AG09319 (cell line): ENCODE measurements at places on chromosomes 13 and 19.

DNA sequence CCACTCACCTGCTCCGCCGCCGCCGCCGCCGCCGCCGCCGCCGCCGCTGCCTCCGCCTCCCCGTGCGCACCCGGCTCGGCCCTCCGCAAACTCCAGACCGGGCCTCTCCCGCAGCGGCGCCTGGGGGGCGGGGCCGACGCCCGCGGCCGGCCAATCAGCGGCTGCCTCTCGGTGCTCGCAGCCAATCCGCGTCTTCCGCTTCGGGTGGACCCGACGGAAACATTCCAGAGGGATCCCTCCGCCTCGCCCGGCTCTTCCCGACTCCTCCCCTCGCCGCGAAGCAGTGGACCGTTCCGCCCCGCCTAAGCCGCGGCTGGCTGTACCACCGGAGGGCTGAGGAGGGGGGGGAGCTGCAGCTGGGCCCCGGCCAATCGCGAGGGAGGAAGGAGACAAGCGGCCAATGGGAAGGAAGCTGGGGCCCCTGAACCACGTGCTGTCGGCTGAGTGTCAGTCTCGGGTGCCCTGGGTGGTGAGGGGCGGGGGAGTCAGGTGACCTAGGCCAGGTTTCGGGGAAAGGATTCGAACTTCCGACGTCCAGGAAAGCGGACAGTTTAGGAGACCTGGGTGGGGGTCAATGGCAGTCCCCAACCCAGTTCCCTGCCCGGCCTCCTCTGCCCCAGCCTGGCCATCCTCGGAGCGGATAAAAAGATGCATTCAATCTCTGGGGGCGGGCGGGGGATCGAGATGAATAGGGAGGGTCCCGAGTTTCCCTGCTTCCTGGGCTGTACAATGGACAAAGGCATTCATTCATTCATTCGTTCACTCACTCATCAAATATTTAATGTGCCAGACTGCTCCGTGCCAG, at the start of gene GIPC1:
GIPC1 (minus strand) TSS at position 99 of the 805 bp plus-strand sequence. CDS start 13,151 bp downstream, outside the sequence.
- peak; percentile 98 for DNase-seq

GRCh38 chr19:1169921-1170885, 3.9 kb downstream of the SBNO2 start:
- no peak for DNase-seq

- peak; percentile 20 for DNase-seq
Measured at GRCh38 chr13:96020155-96020575, 33.0 kb downstream of the UGGT2 start.

DNA sequence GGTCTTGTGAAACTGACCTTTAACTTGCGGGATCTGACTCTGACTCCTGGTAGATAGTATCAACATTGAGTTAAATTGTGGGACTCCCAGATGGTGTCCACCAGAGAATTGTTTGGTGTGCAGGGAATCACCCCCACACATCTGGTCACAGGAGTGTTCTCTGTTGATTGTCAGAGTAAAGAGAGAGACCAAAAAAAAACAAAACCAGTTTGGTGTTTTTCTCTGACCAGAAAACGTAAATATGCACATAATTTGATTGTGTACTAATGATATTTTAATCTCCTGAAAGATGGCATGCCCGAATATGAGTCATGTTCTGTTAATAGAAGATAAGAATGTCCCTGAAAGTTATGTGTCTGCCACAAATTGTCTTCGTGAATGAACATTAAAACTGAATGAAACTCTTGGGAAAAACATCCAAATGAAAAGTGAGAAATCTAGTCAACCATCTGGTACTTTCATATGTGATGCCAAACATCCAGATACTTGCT, 118.5 kb upstream of the GPC6 start:
- DNase-seq = no peak

GRCh38 chr13:112899281-112900225, 69.5 kb upstream of the MCF2L start:
- DNase-seq = no peak

GRCh38 chr19:17860993-17861360, 1.3 kb downstream of the RPL18A start:
- no peak for DNase-seq

- DNase-seq = no peak
Measured at GRCh38 chr13:100125946-100126345, 37.1 kb downstream of the PCCA start.

DNA sequence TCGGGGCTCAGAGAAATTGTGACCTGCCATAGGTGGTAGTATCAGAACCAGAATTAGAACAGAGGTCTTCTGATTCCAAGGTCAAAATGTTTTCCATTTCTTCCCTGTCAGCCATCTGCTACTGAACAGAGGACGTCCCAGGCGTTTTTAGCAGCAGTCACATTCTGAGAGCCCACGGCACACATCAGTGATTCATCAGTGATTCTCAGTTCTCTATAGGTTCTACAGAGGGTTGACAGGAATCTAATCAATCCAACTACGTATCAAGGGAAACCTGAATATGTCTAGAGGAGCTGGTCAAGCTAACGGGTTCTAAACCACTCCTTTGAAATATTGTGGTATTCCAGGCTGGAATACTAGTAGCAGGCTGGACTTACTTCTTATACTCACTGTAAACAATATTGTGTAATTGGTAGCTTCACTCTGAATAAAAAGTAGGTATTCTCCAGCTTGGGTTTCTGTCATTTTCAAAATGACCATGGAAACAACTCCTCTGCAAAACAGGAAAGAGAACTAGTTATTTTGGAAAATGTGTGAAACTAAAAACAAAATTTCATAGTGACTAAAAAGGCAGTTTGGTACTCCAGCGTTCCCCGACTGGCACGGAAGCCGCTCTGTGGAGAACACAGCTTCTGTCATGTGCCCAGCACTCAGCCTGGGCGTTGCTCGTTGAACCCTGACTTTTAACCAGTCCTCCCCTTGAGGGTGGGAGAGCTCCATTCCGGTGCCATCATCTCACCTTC, 43.2 kb downstream of the FLT3 start:
- DNase-seq = no peak

GRCh38 chr19:18393836-18394235, 3.6 kb downstream of the LRRC25 start:
- no peak for DNase-seq

DNA sequence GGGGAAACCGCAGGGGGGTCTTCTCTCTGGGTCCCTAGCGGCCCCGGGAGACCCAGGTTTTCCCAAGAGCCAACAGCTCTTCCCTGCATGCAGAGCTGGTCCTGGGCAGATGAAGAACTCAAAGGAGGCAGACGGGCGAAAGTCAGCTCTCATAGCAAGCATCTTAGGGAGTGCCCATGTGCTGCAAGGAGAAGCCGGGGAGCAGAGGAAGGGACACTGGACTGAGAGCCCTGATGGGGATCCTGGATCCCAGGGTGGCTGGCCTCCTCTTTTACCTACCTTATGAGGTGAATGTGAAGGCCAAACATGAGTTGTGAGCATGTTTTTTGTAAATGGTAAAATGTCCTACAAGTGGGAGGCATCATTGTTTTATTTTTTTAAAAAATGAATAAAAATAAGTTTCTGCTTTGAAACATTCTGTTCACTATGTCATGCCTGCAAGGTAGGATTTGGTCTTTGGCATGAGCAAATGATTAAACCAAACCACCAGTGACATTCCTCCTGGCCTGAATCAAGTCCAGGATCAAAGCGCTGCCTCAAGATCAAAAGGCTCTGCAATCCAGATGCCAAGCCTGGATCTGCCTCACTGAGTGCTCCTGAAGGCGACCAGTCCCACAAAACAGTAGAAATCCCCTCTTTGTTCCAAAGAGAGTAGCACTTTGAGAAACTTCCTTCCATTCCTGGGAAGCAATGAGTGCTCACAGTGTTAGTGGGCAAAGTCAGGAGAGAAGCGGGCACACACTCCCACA, 92.2 kb upstream of the SERP2 start:
- no peak for DNase-seq

DNA sequence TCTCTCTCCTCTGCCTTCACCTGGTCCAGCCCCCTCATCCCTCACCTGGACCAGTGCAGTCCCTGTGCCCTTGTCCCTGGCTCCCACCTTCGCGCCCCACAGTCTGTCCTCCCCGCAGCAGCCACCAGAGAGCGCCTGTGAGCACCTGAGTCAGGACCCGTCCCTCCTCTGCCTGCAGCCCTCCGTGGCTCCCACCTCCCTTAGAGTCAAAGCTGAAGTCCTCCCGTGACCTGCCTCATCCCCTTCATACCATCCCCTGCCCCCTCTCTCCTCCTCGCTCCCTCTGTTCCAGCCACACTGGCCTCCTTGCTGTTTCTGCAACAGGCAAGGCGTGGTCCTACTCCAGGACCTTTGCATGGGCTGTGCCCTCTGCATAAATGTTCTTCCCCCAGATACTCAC, 10.3 kb downstream of the CELF5 start:
- DNase-seq = no peak
